ENCODE measurements at places on chromosomes 2 and 18.

- no peak for DNase-seq
Observed at GRCh38 chr2:48346124-48346536, 183.8 kb upstream of the STON1 start.

GRCh38 chr2:194705398-194705797 is 951.6 kb upstream of the SLC39A10 start:
- no peak for DNase-seq

- DNase-seq, result no peak
Observed at GRCh38 chr2:175567435-175568061, 386.0 kb upstream of the ATP5MC3 start.

GRCh38 chr18:25842665-25843064 is 247.7 kb downstream of the SS18 start:
- no peak for DNase-seq

DNA sequence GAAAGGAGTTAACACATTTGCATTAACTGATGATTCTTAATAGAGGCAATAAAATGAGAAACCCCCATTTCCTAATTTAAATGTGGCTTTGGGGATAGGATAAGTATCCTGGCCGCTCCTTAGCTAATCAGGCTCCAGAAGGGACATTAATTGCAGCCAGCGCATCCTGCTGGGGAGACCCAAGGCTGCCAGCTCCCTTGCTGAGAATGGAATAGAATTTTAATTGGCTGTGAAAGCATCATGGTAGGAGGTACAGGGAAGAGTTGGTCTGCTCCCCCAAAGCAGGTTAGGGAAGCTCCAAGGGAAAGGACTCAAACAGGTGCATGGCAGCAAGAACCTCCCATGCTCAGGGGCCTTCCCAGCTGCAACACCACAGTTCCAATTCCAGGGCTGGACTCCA is 71.4 kb downstream of the MARCHF4 start:
- no peak for DNase-seq

Measured in NCI-H748 treated with DMSO at 0.1 percent for 48 hours (cell line).